Stimulated activated effector memory CD8-positive, alpha-beta T cell treated with anti-CD3 and anti-CD28 coated beads, Interleukin-12 subunit alpha, Interleukin-12 subunit beta, amount 100 ng/mL, for 72 hours (primary cell): ENCODE measurements at places on chromosomes 7 and 10.

DNA sequence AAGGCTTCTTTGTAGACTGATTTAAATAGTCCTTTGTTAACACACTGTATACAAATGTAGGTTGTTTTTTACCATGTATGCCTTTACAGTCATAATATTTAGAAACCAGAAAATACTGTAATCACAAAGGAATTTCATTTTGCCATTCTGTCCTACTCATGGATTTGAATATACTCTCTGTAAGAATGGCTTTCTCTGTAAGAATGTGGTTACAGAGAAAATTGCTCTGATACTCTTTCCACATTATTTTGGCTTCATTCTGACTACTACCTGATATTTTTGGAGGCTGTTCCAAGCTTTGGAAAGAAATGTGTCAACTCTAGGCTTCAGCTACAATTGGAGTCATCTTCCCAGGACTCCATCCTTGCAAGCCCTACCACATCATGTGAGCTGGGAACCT, 23.5 kb downstream of the CH25H start:
- DNase-seq, result no peak

DNA sequence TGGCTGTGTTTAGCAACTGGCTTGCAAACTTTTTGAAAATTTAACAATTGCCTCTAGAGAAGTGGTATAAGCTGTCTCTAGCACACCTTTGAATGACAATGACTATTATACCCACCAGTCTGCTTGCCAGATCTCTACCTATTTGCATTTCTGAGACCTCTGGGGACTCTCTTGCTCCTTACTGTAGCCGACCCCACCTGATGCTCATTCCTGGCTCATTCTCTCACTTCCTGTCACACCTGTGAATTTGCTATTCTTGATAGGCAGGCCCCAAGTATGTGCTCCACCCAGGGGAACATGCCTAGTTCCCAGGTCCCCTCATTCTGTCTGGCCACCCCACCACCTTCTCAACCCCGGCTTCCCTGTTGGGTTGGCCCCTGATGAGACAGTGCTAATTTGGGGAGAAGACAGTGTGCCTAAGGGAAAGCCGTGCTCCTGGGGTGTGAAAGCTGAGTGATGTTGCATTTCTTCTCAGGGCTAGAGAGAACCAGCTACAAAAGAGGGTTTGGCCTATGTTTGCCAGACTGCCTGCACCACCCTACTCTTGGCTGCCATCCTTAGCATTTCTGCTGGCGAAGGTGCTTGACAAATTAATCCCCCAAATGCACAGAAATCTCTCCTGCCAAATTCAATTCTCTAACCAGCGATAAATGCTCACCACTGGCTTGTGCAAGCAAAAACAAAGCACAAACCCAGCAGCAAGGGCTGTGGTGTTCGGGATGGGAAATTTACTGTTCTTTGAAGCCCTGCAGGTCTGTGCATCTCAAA, 138.2 kb downstream of the RPS24 start:
- DNase-seq, result no peak

GRCh38 chr10:1788401-1788800, 51.1 kb upstream of the ADARB2 start:
- DNase-seq, result no peak

GRCh38 chr7:51035716-51036115, 253.0 kb upstream of the GRB10 start:
- no peak for DNase-seq

DNA sequence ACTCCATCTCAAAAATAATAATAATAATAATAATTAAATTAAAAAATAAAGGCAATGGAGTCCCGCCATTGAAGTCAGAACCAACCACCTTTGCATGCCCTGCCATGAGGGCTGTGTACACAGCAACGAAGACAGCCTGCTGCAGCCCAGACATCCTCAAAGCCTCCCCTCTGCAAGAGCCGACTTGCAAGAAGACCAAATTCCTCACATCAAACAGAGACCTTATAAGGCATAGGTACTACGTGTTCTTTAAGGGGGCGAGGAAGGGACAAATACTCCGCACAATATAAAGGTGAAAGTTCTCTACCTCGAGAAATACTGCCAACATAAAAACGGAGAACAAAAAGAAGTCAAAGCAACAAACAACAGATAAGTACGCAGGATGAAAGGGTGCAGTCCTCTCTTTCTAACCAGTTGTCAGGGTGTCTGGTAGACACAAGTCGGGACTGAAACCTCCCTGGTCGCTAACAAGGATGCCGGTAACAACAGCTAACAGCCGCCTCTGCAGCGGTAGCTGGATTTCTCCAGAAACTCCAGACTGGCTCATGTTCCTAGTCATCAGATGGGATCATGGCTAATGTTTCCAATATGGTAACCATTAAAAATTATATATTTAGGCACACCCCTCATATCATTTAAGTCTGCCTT, 23.6 kb downstream of the FGFR2 start:
- no peak for DNase-seq
